ENCODE measurements at places on chromosomes 2 and 18. TPM values are rescaled to one million over a fixed set of nuclear protein-coding genes. Genes with fewer than 3 reads are reported as not detected.

DNA sequence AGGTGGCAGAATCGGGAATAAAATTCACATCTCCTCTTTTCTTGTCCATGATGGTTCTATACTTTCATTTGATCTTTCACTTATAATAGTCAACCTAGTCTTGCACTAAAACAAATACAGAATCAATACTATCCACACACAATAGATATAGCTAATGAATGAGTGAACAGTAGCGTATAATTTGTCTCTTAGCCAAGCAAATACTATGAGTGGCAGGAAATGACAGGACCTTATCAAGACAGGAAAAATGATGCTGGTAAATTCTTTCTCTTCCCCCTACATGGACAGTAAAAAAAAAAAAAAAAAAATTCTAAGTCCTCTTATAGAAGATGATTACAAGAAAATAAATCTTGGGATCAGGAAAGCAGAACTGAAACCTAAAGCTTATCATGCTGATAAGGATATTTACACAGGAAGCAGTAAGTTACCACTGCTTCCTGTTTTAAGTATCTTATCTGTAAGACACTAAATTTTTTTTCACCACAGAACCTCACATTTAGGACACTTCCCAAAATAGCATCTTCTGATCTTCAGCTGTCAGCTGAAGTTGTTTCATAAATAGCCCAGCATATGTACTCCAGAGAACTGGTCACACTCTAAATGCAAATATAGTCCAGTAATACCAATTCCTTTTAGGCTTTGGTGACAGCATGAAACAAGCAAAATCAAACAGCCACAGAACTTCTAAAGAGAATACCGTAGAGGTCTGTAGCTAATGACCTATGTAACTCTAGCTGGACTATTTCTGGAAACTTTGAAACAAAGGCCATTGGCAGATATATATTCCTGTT is 27.0 kb downstream of the IRS1 start:
- DNase-seq: no peak

GRCh38 chr2:19029655-19030054 is 328.8 kb downstream of the OSR1 start:
- no peak for DNase-seq

- no peak for DNase-seq
These were observed 4.9 kb downstream of the LTBP1 start for GRCh38 chr2:32951672-32952071.

GRCh38 chr2:184067502-184067901 is 530.8 kb upstream of the ZNF804A start:
- no peak for DNase-seq

GRCh38 chr18:13835202-13835601 is 11.3 kb downstream of the MC5R start:
- DNase-seq: no peak

DNA sequence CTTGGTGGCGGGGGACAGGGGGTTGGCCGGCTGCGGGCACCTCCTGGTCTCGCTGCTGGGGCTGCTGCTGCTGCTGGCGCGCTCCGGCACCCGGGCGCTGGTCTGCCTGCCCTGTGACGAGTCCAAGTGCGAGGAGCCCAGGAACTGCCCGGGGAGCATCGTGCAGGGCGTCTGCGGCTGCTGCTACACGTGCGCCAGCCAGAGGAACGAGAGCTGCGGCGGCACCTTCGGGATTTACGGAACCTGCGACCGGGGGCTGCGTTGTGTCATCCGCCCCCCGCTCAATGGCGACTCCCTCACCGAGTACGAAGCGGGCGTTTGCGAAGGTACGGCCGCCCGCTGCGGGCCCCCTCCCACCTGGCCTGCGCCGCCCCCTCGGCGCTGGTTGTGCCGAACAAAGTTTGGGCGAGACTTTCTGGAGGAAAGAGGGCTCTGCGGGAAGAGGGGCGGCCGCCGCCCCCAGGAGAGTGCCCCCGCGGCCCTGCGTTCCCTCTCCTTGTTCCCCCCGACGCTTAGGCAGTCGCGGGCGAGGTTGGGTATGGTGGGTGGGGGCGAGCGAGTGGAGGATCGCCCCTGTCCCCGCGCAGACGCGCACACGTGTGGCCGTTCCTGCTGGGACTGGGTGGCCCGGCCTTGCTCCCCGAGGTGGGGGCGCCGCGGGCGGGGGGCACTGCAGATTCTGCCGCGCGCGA is 866 bp downstream of the CRIM1 start:
- peak; percentile 48 for DNase-seq

GRCh38 chr18:55121397-55122170 is 162.3 kb upstream of the CCDC68 start:
- no peak for DNase-seq

GRCh38 chr2:109611467-109612095 is 2.2 kb downstream of the SEPTIN10 start:
- peak; percentile 80 for DNase-seq

DNA sequence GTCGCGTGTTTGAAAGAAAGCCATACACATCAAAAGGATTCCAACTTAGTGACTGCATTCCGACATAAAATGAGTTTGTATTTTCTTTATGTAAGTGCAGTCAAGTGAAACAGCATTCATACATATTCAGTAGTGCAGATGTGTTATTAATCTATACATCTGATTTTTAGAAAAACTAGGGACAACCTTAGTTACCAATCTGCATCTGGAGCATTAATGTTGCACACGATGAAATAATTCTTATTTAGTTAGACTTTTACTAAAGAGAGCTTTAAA is 1.9 kb downstream of the GORASP2 start:
- no peak for DNase-seq

GRCh38 chr2:196000551-196000950 is 68.1 kb downstream of the DNAH7 start:
- no peak for DNase-seq

GRCh38 chr2:53970724-53971602 is at the start of gene PSME4:
Gene PSME4, minus strand, starts transcription at chr2:53970993. Its CDS starts 209 bp downstream, at chr2:53970784.
- peak; percentile 81 for DNase-seq

Gene NCL
- 649 TPM for total RNA-seq
